Activated T-cell treated with anti-CD3 and anti-CD28 coated beads, Interleukin-2, amount 50 U/mL, for 72 hours (primary cell): ENCODE measurements at places on chromosomes 11 and 22. TPM values are rescaled to one million over a fixed set of nuclear protein-coding genes. Genes with fewer than 3 reads are reported as not detected.

- no peaks in the 10 kb centered on the region for H3K27me3 ChIP-seq
- peak; percentile 6 for DNase-seq
- H3K27ac ChIP-seq = peak overlapping the region; percentile 93
- peaks cover 3% of the 10 kb centered on the region for H3K36me3 ChIP-seq
- peak overlapping the region; percentile 90 for H3K4me3 ChIP-seq
These were observed 516 bp downstream of the NEU3 start for GRCh38 chr11:74989260-74989638.

GRCh38 chr11:72313912-72314598, 70.1 kb upstream of the PHOX2A start:
- no peaks in the 10 kb centered on the region for H3K36me3 ChIP-seq
- H3K27ac ChIP-seq = no peak overlapping the region
- no peak for DNase-seq
- H3K4me3 ChIP-seq = no peak overlapping the region
- H3K4me1 ChIP-seq = no peaks in the 10 kb centered on the region
- H3K27me3 ChIP-seq = no peaks in the 10 kb centered on the region

TRIM49B gene
- not detected for total RNA-seq

APOL4 gene
- total RNA-seq = 0.99 TPM
